Activated CD8-positive, alpha-beta T cell treated with anti-CD3 and anti-CD28 coated beads for 36 hours (primary cell): ENCODE measurements at places on chromosomes 1 and 21. TPM values are rescaled to one million over a fixed set of nuclear protein-coding genes. Genes with fewer than 3 reads are reported as not detected.

DNA sequence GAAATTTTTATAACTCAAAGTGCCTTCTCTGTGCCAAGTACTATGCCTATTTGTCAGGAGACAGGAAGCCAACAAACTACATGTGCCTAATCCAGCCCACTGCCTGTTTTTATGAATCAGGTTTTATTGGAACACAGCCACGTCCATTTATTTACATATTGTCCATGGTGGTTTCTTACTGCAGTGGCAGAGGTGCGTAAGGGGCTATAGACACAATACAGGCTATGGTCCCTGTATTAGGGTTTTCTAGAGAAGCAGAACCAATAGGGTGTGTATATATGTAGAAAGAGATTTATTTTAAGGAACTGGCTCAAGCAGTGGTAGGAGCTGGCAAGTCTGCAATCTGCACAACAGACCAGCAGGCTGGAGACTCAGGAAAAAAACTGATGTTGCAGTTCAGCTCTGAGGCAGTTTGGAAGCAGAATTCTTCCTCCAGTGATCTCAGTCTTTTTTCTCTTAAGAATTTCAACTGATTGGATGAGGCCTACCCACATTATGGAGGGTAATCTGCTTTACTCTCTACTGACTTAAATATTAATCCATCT, 15.4 kb downstream of the PPIE start:
- H3K36me3 ChIP-seq, result peaks cover 49% of the 10 kb centered on the region
- H3K4me3 ChIP-seq, result no peak overlapping the region
- no peak overlapping the region for H3K27ac ChIP-seq
- H3K4me1 ChIP-seq, result no peaks in the 10 kb centered on the region
- DNase-seq, result no peak
- no peaks in the 10 kb centered on the region for H3K27me3 ChIP-seq

- H3K27ac ChIP-seq, result no peak overlapping the region
- no peak for DNase-seq
- H3K27me3 ChIP-seq, result no peaks in the 10 kb centered on the region
- H3K4me1 ChIP-seq, result no peaks in the 10 kb centered on the region
These were observed 132.5 kb upstream of the DPT start for GRCh38 chr1:168861421-168862004.

DNA sequence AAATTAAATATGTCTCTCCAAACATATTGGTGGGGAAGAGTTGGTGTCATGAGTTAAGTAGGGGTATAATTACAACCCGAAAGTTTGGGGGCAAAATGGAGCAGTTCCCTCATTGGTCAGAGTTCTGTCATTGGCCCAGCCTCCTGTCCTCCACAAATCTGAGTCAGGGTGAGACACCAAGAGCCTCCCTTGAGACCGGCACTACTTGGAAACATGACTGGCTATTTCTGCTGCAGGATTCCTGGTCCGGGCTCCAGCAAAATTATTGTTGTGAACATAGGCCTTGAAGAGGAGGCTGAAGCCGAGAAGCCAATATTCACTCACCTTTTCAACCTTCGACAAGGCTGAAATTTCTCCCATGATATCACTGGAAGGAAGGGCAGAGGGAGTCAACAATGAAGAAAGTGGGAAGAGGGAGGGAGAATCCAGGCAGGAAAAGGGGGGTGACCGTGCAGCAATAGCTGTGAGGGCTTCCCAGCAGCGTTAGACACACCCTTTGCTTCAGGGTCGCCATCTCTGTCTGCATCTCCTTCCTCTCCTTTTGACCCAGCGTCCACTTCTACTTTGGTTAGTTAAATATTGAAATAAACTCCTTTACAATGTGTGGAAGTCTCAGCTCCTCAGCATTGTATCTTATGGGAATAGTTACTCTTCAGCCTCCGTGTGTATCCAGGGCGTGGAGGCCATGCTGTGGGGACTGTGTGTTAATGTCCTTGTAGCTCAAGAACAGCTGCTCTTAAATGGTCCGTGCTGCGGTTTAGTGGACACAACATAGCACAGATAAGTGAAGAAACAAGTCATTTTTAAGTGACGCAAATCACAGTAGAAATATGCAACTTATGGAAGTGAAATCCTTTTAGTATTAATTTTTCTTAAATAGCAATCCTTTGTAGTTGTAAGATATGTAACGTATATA, 307.4 kb downstream of the DISC1 start:
- H3K27ac ChIP-seq, result no peak overlapping the region
- DNase-seq, result no peak
- H3K4me1 ChIP-seq, result peaks cover 18% of the 10 kb centered on the region
- H3K4me3 ChIP-seq, result no peak overlapping the region
- no peaks in the 10 kb centered on the region for H3K27me3 ChIP-seq

The LSS gene
- total RNA-seq, result 20.4 TPM

The LIPI gene
- total RNA-seq, result not detected

GRCh38 chr1:160797861-160798273, 1.9 kb downstream of the LY9 start:
- DNase-seq, result peak; percentile 85
- H3K27me3 ChIP-seq, result no peaks in the 10 kb centered on the region

The SPRR2B gene
- total RNA-seq, result not detected

The S100A2 gene
- 0.50 TPM for total RNA-seq

The HLX gene
- total RNA-seq, result not detected

GRCh38 chr1:206679738-206680211, 4.9 kb upstream of the MAPKAPK2 start:
- no peaks in the 10 kb centered on the region for H3K36me3 ChIP-seq
- no peak overlapping the region for H3K4me3 ChIP-seq
- H3K4me1 ChIP-seq, result peaks cover 36% of the 10 kb centered on the region
- H3K27ac ChIP-seq, result peak overlapping the region; percentile 55

DNA sequence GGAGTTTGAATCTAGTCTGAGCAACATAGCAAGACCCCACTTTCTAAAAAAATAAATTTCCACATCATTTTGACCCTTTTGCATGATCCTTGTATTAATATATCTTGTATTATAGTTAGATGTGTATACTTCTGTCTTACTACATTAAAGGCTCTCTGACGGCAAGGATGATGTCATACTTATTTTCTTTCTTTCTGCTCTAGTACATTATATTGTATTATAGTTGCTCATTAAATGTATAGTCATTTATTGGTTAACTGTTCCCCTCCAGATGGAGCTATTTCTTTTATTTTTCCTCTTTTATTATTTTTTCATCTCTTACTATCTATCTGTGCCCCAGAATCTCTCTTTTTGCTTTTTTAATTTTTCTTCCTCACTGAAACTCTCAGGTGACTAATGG, 15.0 kb upstream of the OLFML2B start:
- H3K36me3 ChIP-seq, result peaks cover 1% of the 10 kb centered on the region
- no peak overlapping the region for H3K4me3 ChIP-seq
- no peak for DNase-seq
- no peak overlapping the region for H3K27ac ChIP-seq
- H3K27me3 ChIP-seq, result peaks cover 10% of the 10 kb centered on the region

- no peak overlapping the region for H3K27ac ChIP-seq
- DNase-seq, result no peak
- no peak overlapping the region for H3K4me3 ChIP-seq
- peaks cover 8% of the 10 kb centered on the region for H3K27me3 ChIP-seq
- no peaks in the 10 kb centered on the region for H3K36me3 ChIP-seq
- H3K4me1 ChIP-seq, result no peaks in the 10 kb centered on the region
These were observed 127.9 kb upstream of the MROH9 start for GRCh38 chr1:170807432-170807831.

DNA sequence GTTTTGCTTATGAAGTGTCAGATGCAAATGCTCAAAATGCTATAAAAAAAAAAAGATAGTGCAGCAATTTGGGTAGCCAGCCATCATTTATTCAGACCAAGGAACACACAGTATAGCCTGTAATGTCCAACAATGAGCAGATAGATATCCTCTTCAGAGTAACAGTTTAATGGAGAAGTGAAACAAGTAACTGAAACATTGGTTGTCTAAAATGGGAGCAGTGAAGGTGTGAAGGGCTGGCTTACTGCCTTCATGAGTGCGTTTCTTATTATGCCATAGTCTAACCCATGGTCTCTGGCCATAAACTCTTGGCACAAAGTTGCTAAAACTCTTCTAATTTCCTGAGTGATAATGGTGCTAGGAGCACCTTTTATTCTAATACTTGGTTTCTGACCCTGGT, 11.4 kb downstream of the RGS5 start:
- no peak overlapping the region for H3K4me3 ChIP-seq
- H3K27ac ChIP-seq, result no peak overlapping the region
- H3K4me1 ChIP-seq, result no peaks in the 10 kb centered on the region
- H3K36me3 ChIP-seq, result no peaks in the 10 kb centered on the region
- H3K27me3 ChIP-seq, result no peaks in the 10 kb centered on the region

The GPR153 gene
- total RNA-seq, result 0.41 TPM

- no peak overlapping the region for H3K4me3 ChIP-seq
- H3K27ac ChIP-seq, result no peak overlapping the region
- DNase-seq, result no peak
- H3K27me3 ChIP-seq, result peaks cover 3% of the 10 kb centered on the region
- H3K4me1 ChIP-seq, result no peaks in the 10 kb centered on the region
- no peaks in the 10 kb centered on the region for H3K36me3 ChIP-seq
These were observed 87.6 kb downstream of the HMCN1 start for GRCh38 chr1:185821612-185822385.

GRCh38 chr1:110490791-110491451, 28.1 kb downstream of the KCNA10 start:
- H3K27me3 ChIP-seq, result no peaks in the 10 kb centered on the region
- no peak for DNase-seq
- H3K4me3 ChIP-seq, result no peak overlapping the region

The FMOD gene
- 2.4 TPM for total RNA-seq

The MIXL1 gene
- total RNA-seq, result not detected

The ZNF670 gene
- 3.3 TPM for total RNA-seq

- H3K36me3 ChIP-seq, result no peaks in the 10 kb centered on the region
- no peak overlapping the region for H3K4me3 ChIP-seq
- no peak overlapping the region for H3K27ac ChIP-seq
- H3K27me3 ChIP-seq, result no peaks in the 10 kb centered on the region
These were observed 10.4 kb upstream of the FCMR start for GRCh38 chr1:206932177-206932576.

- DNase-seq, result no peak
- peaks cover 1% of the 10 kb centered on the region for H3K27me3 ChIP-seq
- H3K4me3 ChIP-seq, result no peak overlapping the region
- no peaks in the 10 kb centered on the region for H3K4me1 ChIP-seq
- H3K36me3 ChIP-seq, result no peaks in the 10 kb centered on the region
- no peak overlapping the region for H3K27ac ChIP-seq
These were observed 344.0 kb upstream of the USP24 start for GRCh38 chr1:55559161-55559611.

The RCSD1 gene
- total RNA-seq, result 66.4 TPM

- H3K27me3 ChIP-seq, result peaks cover 2% of the 10 kb centered on the region
- no peak for DNase-seq
- no peak overlapping the region for H3K4me3 ChIP-seq
- H3K27ac ChIP-seq, result no peak overlapping the region
- H3K36me3 ChIP-seq, result no peaks in the 10 kb centered on the region
These were observed 23.3 kb downstream of the INAVA start for GRCh38 chr1:200918006-200918405.

The S100A8 gene
- not detected for total RNA-seq

DNA sequence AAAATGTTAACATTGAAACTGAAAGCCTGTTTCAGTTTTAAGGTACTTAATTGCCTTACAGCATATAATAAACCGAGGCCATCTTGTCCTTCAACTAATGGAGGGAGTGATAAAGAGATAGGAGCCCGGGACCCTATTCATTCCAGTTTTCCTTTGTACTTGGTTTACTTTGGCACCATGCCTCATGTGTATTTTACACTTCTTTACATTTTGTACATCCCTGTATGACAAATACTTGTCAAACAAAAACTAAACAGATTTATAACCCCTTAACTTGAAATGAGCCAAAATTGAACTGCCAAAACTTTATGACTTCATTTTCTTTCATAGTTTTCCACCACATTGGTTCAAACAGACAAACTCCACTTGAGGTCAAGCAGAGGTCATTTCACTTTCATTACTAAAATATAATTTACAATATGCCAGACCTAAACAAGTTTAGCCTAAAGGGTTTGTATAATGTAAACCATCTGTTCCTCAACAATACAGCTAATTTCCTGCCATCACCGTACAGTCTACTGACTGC, 30.9 kb upstream of the UBE2U start:
- no peaks in the 10 kb centered on the region for H3K36me3 ChIP-seq
- peaks cover 17% of the 10 kb centered on the region for H3K27me3 ChIP-seq
- no peak for DNase-seq
- peaks cover 23% of the 10 kb centered on the region for H3K4me1 ChIP-seq
- H3K4me3 ChIP-seq, result no peak overlapping the region

DNA sequence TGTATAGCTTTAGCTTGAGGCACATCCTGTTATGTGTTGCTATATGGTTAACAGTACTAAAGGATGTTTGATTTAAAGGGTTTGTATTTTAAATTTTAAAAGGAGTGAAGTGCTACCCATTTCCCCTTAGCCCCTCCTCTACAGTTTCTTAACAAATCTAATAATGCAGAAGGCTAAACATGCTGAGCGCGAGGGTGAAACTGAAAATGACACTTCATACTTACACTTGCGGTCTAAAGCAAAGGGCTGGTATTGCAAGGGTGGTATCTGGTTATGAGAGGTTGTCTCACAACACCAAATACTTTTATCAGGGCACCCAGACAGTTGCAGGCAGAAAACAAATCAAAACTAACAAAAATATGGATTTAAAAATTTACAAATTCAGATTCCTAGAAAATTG, 172.3 kb downstream of the SIPA1L2 start:
- H3K27me3 ChIP-seq, result no peaks in the 10 kb centered on the region
- no peak overlapping the region for H3K27ac ChIP-seq
- H3K36me3 ChIP-seq, result no peaks in the 10 kb centered on the region
- H3K4me1 ChIP-seq, result peaks cover 11% of the 10 kb centered on the region
- peak; percentile 61 for DNase-seq

The SMIM1 gene
- total RNA-seq, result 2.2 TPM

- H3K4me3 ChIP-seq, result no peak overlapping the region
- no peaks in the 10 kb centered on the region for H3K27me3 ChIP-seq
- H3K27ac ChIP-seq, result no peak overlapping the region
- peaks cover 11% of the 10 kb centered on the region for H3K4me1 ChIP-seq
These were observed 83.4 kb downstream of the ASH1L start for GRCh38 chr1:155479205-155479604.

DNA sequence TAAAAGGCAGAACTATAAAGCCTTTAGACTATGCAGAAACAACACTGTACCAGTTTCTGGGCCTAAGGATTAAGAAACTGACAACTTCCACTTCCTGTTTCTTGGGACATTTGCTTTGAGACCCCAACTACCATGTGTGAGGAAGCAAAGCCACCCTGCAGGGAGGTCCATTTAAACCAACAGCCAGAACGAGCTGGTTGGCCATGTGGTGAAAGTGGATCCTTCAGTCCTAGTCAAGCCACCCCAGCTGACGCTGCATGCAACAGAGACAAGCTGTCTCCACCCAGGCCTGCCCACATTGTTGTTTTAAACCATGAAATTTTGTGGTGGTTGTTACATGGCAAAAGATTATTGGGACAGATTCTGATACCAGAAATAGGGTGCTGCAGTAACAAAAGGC, 31.8 kb upstream of the SLFNL1 start:
- no peaks in the 10 kb centered on the region for H3K4me1 ChIP-seq
- no peak overlapping the region for H3K27ac ChIP-seq

The SLC35F3 gene
- total RNA-seq, result 3.5 TPM

DNA sequence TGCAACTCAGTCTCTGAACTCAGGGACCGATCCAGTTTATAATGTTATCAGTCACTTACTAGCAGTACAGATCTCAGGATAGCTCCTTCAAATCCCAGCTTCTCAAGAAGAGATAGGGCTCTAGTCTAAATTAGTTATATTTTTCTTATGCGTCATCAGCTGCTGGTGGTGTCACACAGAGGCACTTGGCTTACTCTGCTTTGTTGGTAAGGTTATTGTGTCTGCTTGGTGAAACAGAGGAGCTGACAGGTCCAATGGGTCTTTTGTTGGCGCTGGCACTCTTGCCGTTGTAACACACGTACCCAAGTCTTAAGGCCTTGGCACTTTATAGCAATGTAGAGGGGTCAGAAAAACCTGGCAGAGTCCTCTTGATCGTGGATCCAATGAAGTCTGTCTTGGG, 12.2 kb downstream of the TOR1AIP2 start:
- H3K27me3 ChIP-seq, result no peaks in the 10 kb centered on the region
- H3K4me1 ChIP-seq, result peaks cover under 1% of the 10 kb centered on the region
- H3K27ac ChIP-seq, result no peak overlapping the region
- DNase-seq, result no peak
- peaks cover 35% of the 10 kb centered on the region for H3K36me3 ChIP-seq
- no peak overlapping the region for H3K4me3 ChIP-seq
